Activated CD8-positive, alpha-beta memory T cell treated with anti-CD3 and anti-CD28 coated beads for 1 hour (primary cell): ENCODE measurements at places on chromosomes 7 and 10.

- no peak for DNase-seq
Measured at GRCh38 chr7:40437498-40437897, 302.7 kb downstream of the SUGCT start.

DNA sequence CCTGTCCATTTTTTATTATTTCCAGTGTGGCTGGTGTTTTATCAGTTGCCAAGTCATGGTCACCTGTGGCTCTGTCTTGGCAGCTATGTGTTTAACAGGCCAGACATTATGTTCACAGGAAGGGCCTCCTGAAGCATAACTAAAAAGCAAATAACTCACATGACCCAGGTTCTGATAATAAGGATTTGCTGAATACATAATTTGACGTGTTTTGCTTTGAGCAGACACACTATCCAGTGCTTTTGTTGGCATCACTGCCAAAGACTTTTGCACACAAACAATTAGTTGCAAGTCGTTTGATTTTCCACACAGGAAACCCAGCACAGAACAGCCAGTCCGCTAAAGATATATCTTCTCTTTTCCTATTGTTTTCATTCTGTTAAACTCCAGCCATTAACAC is 173.6 kb downstream of the ARL4A start:
- DNase-seq, result no peak

DNA sequence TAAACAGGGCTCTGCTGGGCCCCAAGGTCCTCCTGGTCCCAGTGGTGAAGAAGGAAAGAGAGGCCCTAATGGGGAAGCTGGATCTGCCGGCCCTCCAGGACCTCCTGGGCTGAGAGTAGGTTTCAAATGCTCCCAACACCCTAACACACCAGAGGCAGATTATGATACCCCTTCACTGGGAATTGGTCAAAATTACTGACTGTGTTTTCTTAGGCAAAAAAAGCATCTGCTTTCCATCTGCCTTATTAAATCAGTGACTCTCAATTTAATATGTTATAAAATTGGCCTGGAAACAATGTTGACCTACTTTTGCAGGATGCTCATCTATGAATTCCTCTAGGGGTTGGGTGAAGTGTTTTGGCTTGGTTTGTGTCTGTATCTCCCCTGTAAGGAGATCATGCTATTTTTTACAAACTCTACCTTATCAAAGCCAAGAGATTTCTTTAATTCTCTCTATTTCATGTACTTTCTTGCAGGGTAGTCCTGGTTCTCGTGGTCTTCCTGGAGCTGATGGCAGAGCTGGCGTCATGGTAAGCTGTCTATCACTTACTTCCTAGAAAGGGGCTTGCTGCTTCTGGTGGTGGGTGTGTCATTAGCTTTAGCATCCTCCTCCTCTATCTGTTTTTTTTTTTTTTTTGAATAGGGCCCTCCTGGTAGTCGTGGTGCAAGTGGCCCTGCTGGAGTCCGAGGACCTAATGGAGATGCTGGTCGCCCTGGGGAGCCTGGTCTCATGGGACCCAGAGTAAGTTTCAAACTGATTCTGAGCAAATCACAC is 15.9 kb downstream of the COL1A2 start:
- DNase-seq, result no peak

GRCh38 chr10:18620856-18621255 is 30.5 kb downstream of the NSUN6 start:
- no peak for DNase-seq

DNA sequence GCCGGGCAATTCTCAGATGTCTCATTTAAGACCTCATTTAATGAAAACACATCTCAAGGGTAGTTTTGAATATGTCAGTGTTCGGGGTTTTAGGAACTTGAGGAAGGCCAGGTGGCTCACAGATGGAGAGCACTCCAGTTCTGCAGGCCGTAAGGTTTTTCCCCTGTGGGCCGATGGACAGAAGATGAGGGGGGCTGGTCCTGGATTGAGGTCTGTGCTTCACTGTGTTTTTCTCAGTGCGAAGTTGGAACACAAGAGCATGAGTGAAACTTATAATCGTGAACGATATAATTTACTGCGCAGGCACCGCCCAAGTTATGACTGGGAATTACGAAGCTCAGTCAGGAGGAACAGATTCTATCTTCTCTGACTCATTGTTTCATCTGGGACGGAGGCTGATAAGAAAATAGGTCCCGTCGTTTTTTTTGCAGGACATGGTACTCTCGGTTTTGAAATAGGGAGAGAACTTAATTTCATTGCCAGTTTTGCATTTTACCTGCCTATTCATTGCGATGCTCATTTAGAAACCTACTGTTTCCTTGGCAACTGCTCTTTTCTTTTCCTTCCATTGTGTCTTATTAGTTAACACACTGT is 591.0 kb upstream of the PFKP start:
- DNase-seq, result no peak

DNA sequence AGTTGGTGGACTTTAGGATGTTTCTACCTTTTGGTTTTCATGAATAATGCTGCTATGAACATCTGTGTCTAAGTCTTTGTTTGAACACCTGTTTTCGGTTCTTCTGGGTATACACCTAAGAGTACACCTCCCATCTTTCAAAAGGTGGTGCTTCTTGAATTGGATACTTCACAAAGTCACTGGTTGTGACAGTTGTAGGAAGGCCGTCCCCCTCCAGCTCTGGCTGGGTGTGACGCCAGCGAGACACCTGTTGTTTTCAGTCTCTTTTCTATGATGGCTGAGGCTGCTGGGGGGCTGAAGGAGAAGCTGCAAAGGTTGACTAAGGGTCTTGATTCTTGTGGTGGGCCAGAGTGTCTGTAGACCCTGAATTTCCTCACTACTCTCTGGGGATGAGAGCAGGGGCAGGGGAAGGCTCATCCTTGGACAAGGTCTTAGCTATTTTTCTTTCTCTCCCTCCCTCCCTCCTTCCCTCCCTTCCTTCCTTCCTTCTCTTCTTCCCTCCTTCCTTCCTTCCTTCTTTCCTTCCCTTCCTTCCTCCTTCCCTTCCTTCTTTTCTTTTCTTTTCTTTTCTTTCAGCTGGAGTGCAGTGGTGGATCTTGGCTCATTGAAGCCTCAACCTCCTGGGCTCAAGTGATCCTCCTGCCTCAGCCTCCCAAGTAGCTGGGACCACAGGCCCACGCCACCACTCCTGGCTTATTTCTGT is 5.6 kb downstream of the NEURL1 start:
- DNase-seq, result no peak

GRCh38 chr7:78090616-78091015 is 292.0 kb downstream of the PHTF2 start:
- DNase-seq, result no peak

DNA sequence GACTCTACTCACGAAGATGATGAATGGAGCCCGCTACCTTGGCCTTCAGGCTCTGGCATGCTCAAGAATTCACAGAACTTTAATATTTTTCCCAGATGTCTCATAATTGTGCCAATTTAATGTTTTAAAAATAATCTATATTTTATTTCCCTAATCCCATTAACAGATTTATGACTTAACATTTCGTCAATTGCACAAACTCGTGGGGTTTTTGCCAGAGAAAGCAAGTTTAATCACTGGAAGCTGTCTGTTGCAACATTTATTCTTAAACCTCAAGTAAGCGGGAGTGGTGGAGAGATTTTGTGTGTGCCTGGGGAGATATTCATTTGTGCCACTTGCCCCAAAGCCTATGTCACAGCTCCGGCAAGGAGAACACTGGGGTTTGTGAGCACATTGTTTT is 117.9 kb downstream of the TEX36 start:
- DNase-seq, result no peak
